ENCODE measurements at places on chromosomes 3 and 15.

- no peak for DNase-seq
These were observed 4.6 kb downstream of the CCDC9B start for GRCh38 chr15:40335938-40336743.

DNA sequence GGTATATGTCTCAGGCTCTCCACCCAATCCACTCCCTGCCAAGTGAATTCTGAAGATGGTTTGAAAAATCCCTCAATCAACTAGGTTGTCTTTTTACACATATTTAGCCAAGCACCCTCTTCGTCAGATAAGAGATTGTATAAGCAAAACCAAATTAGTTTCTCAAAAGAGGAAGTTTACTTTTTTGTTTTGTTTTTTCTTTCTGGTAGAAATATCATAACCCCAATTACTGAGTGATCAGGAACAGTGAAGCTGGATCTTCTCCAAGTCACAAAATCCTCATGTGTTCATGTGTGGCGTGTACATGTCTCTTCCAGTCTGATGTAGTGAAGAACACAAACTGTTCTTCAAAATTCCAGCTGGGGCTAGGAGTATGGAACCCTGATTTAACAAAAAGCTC is 180.6 kb downstream of the FOXP1 start:
- no peak for DNase-seq

DNA sequence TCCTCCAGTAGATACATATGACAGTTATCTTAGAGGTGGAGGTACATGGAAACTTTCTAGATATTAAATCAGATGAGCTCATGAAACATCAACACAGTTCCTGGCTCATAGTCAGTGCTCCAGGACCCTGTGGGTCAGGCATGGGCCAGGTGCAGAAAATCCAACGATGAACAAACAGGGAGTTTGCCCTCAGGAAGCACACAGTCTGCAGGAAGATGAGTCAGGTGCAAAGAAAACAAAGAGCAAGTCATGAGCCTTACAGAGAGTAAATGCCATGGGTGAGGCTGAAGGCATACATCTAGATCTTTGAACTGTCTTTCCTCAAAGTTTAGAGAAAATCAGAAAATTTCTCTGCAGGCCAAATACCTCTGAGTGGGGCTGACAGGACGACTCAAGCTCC is 184.2 kb upstream of the TPM1 start:
- no peak for DNase-seq

DNA sequence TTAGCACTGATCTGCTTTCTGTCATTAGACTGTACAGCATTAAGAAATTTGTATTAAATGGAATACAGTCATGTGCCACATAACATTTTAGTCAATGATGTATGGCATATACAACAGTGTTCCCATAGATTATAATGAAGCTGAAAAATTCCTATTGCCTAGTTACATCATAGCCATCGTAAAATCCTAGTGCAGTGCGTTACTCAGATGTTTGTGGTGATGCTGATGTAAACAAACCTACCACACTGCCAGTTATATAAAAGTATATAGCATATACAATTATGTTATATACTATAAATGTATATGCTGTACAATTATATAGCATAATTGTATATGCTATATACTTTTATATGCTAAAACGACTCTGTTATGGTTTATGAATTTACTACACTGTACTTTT is 41.7 kb downstream of the APH1B start:
- DNase-seq, result no peak

DNA sequence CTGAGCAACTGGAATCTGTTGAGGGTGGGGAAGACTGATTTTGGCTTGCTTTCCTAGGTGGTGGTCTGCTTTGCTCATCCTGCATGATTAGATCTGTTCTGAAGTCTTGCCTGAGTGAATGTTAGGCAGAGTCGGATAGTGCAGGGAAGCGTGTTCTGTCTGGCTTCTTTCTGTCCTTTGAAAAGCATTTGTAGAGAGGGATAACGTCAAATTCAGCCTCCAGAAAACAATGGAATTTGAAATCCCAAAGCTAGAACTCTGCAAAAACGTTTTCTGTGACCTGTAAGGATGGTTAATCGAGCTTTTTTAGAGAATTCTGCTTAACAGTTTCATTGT is 1.4 kb downstream of the GLCE start:
- no peak for DNase-seq

- DNase-seq, result no peak
These were observed 874 bp downstream of the ZNF662 start for GRCh38 chr3:42906848-42907183.

- DNase-seq, result no peak
These were observed 17.4 kb downstream of the PARP14 start for GRCh38 chr3:122697952-122698620.

DNA sequence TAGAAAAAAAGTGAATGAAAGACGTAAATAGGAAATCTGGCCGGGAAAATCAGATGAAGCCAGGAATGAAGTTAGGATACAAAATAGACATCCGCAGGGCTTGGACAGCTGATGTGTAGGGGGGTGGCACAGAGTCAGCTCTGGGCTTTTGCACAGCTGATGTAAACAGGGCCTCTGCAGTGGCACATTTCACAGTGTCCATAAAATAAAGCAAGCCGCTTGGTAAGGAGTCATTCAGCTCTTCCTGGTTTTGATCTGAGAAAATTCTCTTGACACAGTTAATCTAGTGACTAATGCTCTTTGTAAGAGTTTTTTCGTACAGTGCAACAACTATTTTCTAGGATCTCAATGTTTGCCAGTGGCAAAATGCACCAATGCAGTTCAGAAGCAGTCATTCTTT is 153.3 kb downstream of the USP13 start:
- no peak for DNase-seq

- no peak for DNase-seq
These were observed 1.2 kb downstream of the PHC3 start for GRCh38 chr3:170180079-170180907.

DNA sequence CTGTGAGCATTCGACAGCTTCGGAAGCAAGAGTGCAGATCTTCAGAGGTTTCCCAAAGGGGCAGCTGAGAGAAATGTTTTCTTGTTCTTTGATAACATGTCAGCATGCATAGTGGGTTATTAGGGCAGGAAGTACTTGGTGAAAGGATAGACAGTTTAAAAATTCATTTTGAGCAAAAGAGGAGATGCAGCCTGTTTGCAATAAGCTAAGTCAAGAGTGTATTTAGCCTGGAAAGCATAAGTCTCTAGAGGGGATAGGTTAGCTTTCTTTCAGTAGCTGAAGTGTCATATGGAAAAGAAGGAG is 7.4 kb downstream of the SLC6A11 start:
- DNase-seq, result no peak

DNA sequence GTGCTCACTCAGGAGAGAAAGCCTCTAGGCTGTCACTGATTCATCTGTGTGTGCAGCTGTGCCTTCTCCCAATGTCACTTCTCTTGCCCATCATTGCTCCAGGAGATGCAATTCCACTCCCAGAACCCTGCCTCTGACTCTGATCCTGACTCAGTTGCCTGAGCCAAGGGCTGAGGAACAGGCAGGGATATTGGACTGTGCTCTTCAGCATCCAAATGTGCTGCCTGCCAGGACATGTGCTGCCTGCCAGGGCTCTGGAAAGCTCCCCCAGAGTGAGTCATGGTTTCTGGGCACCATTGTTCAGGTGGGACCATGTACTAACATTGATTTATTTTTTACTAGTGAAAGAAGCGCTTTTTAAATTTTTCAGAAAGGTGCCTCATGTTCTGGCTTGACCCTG is 71.0 kb downstream of the TRIM42 start:
- DNase-seq, result no peak

GRCh38 chr3:32881624-32882023 is 63.8 kb downstream of the TRIM71 start:
- no peak for DNase-seq

- no peak for DNase-seq
These were observed 9.4 kb downstream of the TP53BP1 start for GRCh38 chr15:43483297-43484128.

DNA sequence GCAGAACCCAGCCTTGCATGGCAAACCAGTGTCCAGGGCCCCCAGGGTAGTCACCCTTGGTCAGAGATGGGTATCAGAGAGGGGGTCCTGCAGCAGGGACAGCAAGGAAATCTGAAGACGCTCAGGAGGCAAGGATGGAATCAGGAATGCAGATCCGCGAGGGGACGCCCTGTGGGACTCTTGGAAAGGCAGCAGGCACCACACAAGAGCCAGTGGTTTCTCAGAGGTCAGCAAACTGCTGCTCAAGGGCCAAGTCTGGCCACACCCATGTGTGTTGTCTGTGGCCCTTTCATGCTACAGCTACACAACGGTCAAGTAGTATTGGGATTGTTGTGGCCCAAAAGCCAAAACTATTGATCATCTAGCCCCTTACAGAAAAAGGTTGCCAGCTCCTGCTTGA is 69.7 kb downstream of the ST8SIA2 start:
- no peak for DNase-seq

DNA sequence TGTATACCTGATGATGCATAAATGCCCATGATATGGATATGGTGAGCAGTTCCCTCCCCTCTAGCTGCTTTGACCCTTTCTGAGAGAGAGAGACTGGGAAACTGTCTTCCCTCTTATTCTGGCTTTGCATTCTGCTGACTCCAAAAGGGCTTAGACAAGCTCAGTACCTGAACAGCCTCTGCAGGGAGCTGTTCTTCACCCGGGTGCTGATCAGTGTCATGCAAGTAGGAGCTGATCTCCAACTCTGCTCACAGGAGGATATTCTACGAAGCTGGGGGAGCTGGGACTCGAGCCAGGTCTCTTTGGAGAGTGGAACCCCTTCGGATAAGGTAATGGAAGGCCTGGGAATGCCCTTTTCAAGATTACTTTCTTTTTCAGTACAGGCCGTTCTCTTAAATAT is 237.1 kb downstream of the RYR3 start:
- DNase-seq, result no peak

- DNase-seq, result no peak
These were observed at the start of gene GREM1 for GRCh38 chr15:32717426-32718226. Gene GREM1, plus strand, starts transcription at chr15:32718004. Its CDS starts 12,687 bp downstream, at chr15:32730691.

- no peak for DNase-seq
These were observed 96.2 kb downstream of the DUT start for GRCh38 chr15:48427479-48427878.

Data from cortex of kidney (tissue), 1 donor.